Foreskin keratinocyte (primary cell): ENCODE measurements at places on chromosomes 5 and 9.

GRCh38 chr5:58366461-58366860 lies 93.4 kb downstream of the PLK2 start:
- DNase-seq, result no peak

GRCh38 chr5:31283326-31283725 lies 89.8 kb downstream of the CDH6 start:
- no peak for DNase-seq

- no peak for DNase-seq
Observed at GRCh38 chr5:75668977-75669689, 48.1 kb downstream of the POC5 start.

- DNase-seq, result no peak
Observed at GRCh38 chr5:112063856-112064255, 306.9 kb upstream of the NREP start.

- DNase-seq, result no peak
Observed at GRCh38 chr9:14870090-14870489, 40.1 kb downstream of the FREM1 start.

DNA sequence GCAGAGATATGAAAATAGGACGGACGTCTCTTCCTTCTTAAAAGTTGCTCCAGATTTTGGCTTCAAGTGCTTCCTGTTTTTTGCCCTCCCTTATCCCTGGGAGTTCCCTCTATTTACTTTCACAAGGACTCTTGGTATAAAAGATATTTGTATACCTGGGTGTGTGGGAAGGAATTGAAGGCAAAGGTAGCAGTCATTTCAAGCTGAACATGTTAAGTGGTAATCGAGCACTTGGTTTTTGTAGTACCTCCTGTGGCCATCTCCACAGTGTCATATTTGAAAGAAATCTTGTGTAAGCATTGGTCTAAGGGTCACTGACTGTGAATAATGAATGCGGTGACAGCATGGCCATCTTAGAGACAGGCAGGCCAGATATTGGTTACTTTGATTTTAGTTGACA lies 593.6 kb downstream of the MTRR start:
- no peak for DNase-seq
